Activated effector memory CD4-positive, alpha-beta T cell treated with Interleukin-2 at 50 U/mL for 16 hours (primary cell): ENCODE measurements at places on chromosomes 5 and 9.

DNA sequence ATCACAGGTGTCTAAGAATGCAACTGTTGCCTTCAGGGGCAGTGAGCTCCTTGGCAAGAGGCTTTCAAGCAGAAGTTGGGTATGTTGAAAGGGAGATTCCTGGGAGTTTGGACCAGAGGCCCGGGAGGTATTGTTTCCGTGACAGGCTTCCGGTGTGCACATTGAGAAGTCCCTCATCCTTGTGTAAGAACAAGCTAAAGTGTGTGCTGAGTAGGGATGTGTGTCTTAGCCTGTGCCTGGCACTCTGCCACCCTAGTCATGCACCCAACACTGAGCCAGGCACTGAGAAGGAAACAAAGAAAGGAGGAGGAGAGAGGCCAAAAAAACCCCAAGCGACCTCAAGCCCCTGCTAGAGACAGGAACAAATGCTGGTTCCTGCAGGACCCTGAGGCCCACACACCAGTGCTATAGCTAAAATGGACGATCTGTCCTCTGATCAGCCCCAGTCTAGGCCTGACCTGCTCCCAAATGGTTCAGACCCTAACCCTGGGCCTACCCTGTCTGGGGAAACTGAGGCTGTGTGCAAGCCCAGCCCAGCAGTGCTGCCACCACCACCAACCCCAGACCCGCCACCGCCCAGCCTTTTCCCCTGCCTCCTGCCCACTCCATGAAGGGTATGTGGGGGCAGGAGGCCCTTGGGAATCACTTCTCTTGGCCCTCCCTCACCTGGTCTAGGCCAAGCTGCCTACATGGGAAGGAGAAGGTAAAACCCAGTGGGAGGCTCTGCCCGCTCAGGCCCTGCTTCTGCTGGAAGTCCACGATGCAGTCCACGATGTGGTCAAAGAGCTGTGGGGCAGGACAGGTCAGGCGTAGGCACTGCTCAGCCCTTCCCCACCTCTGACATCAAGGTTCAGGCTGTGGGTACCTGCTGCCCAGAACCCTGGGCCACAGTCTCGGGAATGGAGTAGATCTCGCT is 12.6 kb downstream of the HK3 start:
- DNase-seq = no peak

- no peak for DNase-seq
Observed at GRCh38 chr9:112334432-112334841, 1.0 kb upstream of the PTBP3 start.

DNA sequence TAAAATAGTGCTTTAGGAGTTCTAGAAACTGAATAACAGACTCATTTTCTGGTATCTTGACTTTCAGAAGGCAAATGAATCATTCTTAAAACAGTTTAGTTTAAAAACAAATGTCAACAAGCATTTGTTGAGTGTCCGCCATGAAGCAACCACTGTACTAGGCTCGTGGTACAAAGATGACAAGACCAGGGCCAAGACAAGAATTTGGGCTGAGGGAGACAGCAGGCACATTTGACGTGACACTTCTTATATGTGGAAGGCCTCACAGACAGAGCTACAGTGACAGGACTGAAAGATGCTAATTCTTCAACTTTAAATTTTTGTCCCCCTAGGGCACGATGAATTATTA is 14.4 kb upstream of the ZNF131 start:
- DNase-seq = no peak

DNA sequence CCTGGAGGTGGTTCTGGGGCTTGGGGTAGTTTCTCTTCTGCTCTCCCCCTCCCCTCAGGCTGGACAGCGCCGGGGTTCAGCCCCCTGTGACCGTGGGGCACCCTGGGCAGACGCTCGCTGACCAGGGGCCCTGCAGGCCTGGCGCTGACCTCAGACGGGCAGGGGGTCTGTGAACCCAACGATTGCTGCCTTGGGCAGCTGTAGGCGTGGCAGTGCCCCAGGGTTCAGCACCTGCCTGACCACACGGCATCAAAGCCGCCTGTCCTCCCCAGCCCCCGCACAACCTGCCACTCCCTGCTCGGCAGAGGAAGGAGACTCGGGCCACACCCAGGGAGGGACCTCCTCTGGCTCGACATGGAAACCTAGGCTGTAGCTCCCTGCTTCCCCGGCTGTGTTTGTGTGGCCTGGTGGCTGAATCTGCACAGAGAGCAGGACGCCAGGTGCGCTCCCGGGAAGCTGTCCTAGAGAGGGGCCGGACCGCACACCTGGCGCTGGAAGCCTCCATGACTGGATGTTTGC is 12.2 kb downstream of the LCN12 start:
- no peak for DNase-seq

DNA sequence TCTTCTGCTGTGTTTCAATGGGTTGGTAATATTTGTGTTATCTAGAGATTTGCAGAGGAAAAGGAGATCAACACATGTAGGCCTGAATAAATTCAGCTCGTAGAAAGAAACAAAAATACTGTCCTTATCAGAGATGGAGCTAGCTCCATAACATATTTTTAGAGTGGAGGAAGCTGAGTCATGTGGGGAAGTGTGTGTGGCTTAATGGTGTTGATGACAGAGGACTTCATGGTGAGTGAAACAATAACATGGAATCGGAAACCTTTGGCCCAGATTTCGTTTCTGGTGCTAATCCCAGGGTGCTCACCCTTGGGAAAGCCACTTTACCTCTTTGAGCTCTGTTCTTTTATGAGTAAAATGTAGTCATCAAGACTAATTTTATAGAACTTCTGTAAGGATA is 825.0 kb downstream of the TLR4 start:
- no peak for DNase-seq

DNA sequence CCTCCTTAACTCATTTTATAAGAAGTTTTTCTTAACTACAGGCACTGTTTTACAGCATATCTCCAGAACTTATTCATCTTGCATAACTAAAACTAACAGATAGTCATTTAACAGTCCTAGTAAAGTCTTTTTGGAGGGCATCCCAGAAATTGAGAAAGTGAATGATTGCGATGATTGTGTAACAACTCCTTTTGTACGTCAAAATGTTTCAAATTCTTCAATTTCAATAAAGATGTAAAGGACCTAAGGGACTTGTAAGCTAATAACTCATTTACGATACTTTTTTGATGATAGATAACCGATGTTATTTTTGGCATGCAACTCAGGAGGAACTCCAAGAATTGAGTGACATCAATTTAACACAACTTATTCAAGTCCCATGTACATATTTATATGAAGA is 42.7 kb downstream of the SVEP1 start:
- DNase-seq = no peak

DNA sequence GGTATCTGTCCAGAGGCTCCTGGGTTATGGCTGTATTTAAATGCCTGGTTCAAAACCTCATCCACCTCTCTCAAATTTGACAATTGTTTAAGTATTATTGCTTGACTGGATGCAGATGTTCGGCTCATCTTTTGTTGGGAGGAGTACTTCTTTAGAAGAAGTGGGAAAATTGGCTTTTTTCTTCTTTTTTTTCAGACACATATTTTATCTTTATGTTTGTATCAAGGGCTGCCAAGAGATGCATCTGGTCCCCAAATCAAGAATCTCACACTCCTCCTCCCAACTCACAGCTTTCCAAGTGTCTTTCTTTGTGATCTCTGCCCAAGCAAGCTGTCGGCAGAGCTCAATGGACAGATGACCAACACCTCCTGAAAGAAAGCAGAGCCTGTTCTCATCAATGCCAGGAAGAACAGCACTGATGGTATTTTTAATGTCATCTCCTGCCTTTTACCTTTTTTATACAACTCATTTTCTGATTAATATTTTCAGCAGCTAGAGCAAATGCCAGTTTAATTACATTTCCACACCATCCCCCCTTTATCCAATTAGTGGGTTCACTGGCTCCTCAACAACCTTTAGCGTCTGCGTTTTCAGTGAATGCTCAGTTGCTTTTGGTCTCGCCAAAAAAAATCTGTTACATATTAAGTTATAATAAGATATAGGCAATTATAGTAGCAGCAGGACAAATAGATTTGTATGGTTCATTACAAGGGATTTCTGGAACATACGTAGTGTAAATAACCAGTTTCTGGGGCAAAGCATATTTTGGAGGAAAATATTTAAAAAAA is 110.3 kb upstream of the SLIT3 start:
- DNase-seq = no peak

GRCh38 chr5:137264041-137264440 is 235.1 kb downstream of the SPOCK1 start:
- DNase-seq = no peak

- no peak for DNase-seq
Observed at GRCh38 chr5:181265092-181265671, 4.2 kb upstream of the TRIM52 start.

DNA sequence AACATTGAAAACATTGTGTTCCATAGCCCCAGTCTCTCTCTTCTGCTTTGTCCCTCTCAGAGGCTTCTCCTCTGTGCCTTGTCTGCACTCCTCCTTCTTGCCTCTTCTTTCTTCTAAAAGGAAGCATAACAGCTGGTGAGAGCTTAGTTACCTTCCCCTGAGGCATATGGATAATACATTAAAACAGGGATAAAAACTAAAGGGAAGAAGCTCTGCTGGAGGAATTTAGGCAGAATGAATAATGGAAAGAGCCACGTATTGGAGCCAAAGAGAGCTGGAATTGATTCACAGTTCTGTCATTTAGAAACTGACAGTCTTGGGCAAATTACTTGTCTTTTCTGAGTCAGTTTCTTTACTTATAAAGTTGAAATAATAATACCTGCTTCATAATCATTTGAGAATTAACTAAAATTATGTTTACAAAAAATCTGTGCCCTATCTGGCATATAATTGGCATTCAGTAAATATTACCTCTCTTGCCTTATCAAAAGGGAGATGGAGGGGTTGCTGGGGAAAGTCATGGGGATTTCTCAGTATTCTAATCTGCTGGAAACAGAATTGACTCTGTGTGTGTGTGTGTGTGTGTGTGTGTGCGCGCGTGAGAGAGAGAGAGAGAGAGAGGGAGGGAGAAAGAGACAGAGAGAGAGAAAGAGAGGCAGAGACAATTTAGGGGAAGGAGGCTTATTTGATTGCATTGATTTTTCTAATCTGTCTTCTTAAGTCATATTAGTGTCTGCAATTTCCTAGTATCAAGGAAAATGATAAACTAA is 20.2 kb downstream of the ZNF474 start:
- DNase-seq = no peak

DNA sequence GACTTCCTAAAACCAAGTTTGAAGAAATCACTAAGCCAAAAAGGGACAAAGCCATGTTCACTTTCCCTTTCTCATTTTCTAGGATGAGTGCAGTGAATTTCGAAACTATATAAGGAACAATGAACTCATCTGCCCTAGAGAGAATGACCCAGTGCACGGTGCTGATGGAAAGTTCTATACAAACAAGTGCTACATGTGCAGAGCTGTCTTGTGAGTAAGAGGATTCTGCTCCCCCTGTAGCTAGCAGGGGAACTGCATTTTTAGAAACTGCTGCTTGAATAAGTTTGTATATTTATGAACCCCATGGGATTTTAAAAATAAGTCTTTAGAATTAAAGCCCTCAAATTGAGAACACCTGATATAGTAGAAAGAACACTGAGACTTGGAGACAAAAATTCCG is 42.7 kb upstream of the SPINK14 start:
- no peak for DNase-seq

DNA sequence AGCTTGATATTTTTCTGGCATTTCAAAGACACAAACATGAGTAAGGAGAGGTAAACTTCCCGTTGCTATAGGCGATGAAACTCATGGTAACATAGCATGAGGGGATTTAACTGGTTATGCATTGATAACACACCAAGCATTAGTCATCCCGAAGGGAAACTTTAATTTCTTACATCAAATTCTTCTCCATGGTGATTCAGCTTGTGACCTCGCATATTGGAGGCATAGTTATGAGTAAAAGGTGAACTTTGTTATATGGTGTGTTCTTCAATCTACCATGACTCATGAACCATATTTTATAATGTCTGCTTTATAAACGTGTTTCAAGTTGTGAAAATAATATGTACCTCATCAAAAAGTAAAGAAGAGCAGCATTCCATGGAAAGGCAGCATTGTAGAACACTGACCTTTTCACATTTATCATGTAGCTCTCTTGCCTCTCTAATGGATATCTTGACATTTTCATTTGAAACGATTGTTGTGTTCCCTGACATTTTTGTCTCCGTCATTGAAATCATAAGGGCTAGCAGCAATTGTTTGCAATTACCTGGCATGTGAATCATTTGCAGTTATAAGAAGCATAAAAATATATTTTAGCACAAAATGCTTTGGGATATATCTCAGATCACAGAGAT is 491.8 kb downstream of the ANXA1 start:
- no peak for DNase-seq

DNA sequence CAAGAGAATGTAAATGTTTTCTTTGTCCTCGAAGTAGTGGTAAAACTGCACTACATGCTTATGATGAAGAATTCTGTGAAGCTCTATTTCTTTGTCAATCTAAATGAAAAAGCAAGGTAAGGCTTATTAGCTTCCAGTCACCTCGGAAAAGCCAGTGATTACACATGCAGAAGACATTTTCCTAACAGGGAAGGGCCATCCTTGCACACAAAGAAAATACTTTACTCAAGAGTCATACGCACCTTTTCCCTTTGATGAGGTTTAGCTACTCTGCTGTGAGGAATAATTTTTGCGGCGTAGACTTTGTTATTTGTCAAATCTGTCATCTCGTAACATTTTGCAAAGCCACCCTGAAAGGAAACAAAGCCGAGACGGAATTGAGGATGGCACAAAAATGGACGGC is 1.1 kb downstream of the PLK2 start:
- no peak for DNase-seq

- DNase-seq = no peak
Observed at GRCh38 chr5:178278358-178279023, 45.9 kb upstream of the PHYKPL start.

DNA sequence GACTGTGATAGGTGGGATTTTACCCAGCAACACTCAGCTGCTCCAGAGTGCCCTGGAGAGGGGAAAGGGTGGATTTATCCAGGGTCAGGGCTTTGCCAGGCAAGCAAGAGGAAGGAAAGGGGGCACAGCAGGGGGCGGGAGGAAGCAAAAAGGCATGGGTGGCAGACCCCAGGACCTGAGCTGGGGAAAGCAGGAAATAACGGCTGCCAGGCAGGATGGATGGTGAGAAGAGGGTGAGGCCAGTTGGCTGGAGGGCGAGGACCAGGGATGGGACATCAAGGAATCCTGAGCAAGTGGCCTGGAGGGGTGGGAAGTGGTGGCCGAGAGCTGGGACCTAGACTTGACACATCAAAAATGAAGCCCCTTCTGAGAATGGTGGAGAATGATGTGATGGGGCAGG is 64.2 kb downstream of the DUSP1 start:
- DNase-seq = no peak

DNA sequence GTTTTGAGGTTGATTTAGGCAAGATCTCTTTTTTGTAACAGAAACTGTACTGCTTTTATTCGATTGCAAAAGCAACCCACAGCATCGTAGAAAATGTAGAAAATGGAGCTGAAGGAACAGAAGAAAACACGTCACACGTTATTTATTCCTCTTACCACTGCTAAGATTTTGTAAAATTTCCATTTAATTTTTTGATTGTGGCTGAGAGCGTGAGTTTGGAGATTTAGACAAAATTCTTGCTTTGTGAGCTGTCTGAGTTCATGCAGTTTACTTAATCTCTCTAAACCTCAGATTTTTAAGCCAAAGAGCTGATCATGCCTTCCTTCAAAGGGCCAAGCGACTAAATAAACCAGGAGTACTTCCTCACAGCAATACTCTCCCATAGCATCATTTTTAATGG is 24.8 kb downstream of the DPYSL3 start:
- no peak for DNase-seq
